ENCODE measurements at places on chromosomes 12 and 14. TPM values are rescaled to one million over a fixed set of nuclear protein-coding genes. Genes with fewer than 3 reads are reported as not detected.

The TAS2R8 gene
- not detected for total RNA-seq

The LLPH gene
- total RNA-seq = 51.8 TPM

The CELA1 gene
- total RNA-seq = not detected

The MMP14 gene
- total RNA-seq = 0.51 TPM

The BBS10 gene
- 6.4 TPM for total RNA-seq

The SIVA1 gene
- total RNA-seq = 139 TPM

The RTL1 gene
- 0.26 TPM for total RNA-seq

The ZBTB39 gene
- 4.3 TPM for total RNA-seq

The CRY1 gene
- total RNA-seq = 24.0 TPM

The LBHD2 gene
- total RNA-seq = not detected

The TBX3 gene
- 54.4 TPM for total RNA-seq

The KIF5A gene
- 0.20 TPM for total RNA-seq

The TSPAN8 gene
- 0.22 TPM for total RNA-seq

The TDRD9 gene
- total RNA-seq = 0.30 TPM

The CLEC4A gene
- not detected for total RNA-seq

The EPYC gene
- total RNA-seq = not detected

The ANKS1B gene
- total RNA-seq = 0.57 TPM

The GUCY2C gene
- total RNA-seq = not detected

The ABCD2 gene
- total RNA-seq = not detected

The MYH6 gene
- 0.10 TPM for total RNA-seq

The VIPAS39 gene
- total RNA-seq = 13.5 TPM

The AMN gene
- total RNA-seq = 0.46 TPM

The ANKRD33 gene
- 0.08 TPM for total RNA-seq

The LRP1 gene
- total RNA-seq = 15.9 TPM

The KRT71 gene
- total RNA-seq = not detected

The SLC2A3 gene
- total RNA-seq = 13.3 TPM

The IKZF4 gene
- 2.8 TPM for total RNA-seq

The CSRP2 gene
- total RNA-seq = 21.8 TPM

The SLC10A1 gene
- total RNA-seq = not detected

The CMA1 gene
- not detected for total RNA-seq

The C12orf60 gene
- total RNA-seq = 1.7 TPM

The ZNF641 gene
- total RNA-seq = 5.4 TPM

The AQP5 gene
- total RNA-seq = not detected

The FGF6 gene
- not detected for total RNA-seq

The NKX2-1 gene
- total RNA-seq = 0.07 TPM

The BORCS5 gene
- total RNA-seq = 9.5 TPM

The CCDC38 gene
- total RNA-seq = 0.09 TPM

The SYCP3 gene
- 0.13 TPM for total RNA-seq

The FOXG1 gene
- 0.19 TPM for total RNA-seq

The SPX gene
- total RNA-seq = 4.0 TPM

The MVK gene
- 7.7 TPM for total RNA-seq

The PPP1CC gene
- 150 TPM for total RNA-seq

The APOF gene
- total RNA-seq = not detected

Data from A549 treated with AZD2906 at 1 μM for 4 hours (cell line).